ENCODE measurements at places on chromosomes 3 and 15.

- no peak for DNase-seq
Observed at GRCh38 chr3:177295116-177295515, 97.8 kb upstream of the TBL1XR1 start.

DNA sequence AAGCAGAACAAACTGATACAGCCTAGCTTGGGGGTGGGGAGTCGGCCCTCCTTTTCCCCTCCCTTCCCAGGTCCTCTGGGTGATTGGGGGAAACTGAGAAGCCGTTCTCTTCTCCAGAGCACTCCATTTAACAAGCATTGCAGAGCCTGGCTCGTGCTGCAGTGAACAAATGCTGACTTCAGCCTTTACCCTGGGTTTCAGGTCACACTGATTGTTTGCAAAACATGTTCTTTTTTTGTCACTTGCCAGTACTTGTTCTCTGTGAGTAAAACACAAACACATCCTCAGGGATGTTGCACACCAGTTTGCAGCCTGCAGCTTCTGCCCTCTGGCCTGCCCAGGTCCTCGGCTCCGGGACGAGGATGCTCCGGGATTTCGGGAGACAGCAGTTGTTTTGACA, 132.8 kb downstream of the PGPEP1L start:
- DNase-seq = no peak

DNA sequence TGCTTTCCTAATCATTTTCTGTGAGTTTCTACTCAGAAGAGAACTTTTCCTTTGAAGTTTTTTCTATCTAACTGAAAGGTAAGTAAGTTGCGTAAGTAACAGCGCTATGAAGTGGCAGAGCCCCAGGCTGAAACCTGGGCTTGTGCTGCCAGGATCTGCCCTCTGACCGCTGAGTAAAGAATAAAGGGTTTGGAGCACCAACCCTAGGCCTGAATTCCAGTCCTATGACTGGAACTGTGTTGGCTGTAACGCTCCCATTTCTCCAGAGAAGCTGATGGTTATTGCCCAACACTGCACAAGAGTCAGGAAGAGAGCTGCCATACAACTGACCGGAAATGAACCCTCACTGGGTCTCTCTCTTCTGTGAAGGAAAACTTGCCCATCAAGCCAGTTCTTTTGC, 87.0 kb downstream of the FOXB1 start:
- no peak for DNase-seq

DNA sequence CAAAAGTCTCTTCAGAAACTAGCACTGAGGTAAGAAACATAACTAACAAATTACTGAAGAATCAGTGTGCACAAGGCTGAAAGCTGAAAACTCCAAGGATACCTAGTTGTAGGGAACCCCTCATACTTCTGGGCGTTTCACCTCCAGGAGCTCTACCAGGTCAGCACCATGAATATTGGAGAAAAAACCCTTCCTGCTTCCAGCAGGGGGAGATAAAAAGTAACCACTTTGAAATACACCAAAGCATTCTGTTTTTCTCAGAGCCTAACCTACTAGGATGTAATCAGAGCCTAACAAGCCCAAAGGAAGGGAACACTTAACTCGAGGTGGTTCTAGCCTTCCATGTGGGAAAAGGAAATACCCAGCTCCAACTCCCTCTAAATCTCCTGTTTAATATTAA, 175.8 kb upstream of the MME start:
- DNase-seq = no peak

GRCh38 chr3:153669527-153669926, 451.7 kb upstream of the ARHGEF26 start:
- DNase-seq = no peak

DNA sequence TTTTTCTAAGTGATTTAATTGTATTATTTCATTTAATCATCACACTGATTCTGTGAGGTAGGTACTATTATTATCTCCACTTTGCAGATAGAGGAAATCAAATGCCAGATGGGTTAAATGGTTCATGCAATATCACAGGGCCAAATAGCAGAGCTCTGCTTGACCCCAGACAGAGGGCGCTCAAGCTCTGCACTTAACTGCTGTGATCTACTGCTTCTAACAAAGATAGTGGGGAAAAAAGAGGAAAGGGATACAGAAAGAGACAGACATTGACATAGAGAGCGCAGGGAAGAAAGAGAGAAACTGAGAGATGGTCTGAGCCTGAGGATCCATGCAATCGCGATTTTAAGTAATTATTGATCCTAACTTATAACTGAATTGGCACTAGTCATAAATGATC, 279.1 kb upstream of the THRB start:
- no peak for DNase-seq

GRCh38 chr15:63678393-63678792, 81.2 kb downstream of the FBXL22 start:
- no peak for DNase-seq
